ENCODE measurements at places on chromosomes 1 and 21. TPM values are rescaled to one million over a fixed set of nuclear protein-coding genes. Genes with fewer than 3 reads are reported as not detected.

DNA sequence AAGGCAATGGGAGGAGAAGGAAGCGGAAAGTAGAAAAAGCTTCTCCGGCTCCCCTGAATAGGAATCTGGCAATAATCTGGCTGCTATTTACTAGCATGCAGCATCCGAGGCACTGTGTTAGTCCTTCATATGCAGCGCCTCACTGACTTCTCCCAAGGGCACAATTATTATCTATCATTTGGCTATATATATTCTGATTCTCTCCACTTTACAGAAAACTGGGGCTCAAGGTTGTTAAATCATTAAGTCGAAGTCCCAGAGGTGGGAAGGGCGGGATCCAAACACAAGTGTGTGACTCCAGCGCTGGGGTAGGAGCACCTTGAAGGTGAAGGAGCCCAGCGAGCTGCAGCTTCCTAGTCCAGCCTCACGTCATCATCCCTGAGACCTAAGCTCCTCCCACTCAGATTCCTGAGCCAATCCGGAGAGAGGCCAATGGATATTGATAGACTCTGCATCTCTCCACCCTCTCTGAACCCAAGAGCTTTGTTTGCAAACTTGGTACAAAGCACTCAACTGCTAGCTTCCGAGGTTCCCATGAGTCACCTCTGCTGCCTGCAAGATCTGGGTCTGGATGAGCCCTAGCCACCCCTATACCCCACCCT, 16.6 kb upstream of the EYA3 start:
- no peaks in the 10 kb centered on the region for H3K36me3 ChIP-seq
- no peak overlapping the region for H3K4me3 ChIP-seq
- DNase-seq: peak; percentile 76
- no peaks in the 10 kb centered on the region for H3K4me1 ChIP-seq

DNA sequence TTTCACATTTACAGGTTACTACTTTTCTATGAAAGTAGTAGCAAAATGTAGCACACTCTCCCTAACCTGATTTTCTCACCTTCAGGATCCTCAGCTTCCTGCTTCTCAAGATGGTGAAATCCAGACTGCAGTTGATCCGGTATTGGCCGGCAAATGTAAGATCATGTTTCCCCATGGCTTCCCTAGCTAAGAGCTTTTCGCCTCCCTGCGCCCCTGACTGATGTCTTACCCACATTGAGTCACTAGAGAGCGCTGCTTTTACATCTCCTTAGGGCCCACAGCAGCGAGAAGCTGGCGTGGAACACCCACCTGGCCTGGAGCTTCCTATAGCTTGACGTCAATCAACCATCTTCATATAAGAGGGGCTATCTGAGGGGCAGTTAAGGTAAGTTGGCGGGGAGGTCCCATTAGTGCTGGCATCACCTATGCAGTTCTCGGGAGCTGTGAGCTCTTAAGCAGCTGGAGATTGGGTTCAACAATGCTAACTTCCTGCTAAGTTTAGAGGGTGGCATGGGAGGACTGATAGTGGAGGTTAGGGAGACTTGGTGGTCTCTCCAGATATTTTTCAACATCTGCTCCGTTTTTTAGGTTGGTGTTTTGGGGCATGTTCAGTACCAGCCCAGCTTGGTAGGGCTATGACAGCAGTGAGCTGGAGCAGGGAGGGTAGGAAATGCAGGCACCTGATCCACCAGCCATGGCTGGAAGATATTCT, 5.5 kb downstream of the PTPN7 start:
- H3K4me1 ChIP-seq: peaks cover 12% of the 10 kb centered on the region
- DNase-seq: peak; percentile 92
- no peak overlapping the region for H3K27ac ChIP-seq

- H3K27ac ChIP-seq: no peak overlapping the region
- no peak overlapping the region for H3K4me3 ChIP-seq
- H3K27me3 ChIP-seq: no peaks in the 10 kb centered on the region
Measured at GRCh38 chr1:22426781-22427180, 24.9 kb upstream of the ZBTB40 start.

DNA sequence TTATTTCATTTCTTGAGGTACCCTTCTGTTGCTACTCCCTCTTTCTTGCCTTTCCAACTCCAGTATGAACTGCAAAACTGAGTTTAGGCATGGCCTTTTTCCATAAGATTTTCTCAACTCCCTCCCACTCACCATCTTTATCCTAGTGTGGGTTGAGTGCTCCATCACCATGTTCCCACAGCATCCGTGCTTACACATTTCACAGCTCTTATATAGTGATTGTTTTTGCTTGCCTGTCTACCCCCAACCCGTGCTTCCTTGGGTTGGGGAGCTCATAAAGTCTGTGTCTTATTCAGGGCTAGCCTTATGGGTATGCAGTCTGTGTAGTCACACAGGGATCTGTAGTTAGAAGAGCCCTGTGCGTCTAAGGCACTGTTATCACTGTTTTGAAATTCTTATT, 68.2 kb upstream of the CCDC190 start:
- no peak overlapping the region for H3K27ac ChIP-seq
- H3K4me1 ChIP-seq: no peaks in the 10 kb centered on the region
- no peak for DNase-seq
- no peaks in the 10 kb centered on the region for H3K27me3 ChIP-seq
- H3K36me3 ChIP-seq: no peaks in the 10 kb centered on the region

GRCh38 chr1:63005812-63006211, 221.9 kb downstream of the ATG4C start:
- H3K36me3 ChIP-seq: no peaks in the 10 kb centered on the region
- H3K4me1 ChIP-seq: no peaks in the 10 kb centered on the region
- H3K27me3 ChIP-seq: peaks cover 24% of the 10 kb centered on the region
- H3K27ac ChIP-seq: no peak overlapping the region
- H3K4me3 ChIP-seq: no peak overlapping the region

- DNase-seq: no peak
- H3K4me3 ChIP-seq: no peak overlapping the region
- H3K36me3 ChIP-seq: peaks cover 40% of the 10 kb centered on the region
- no peaks in the 10 kb centered on the region for H3K27me3 ChIP-seq
Measured at GRCh38 chr1:2486041-2486440, 10.0 kb downstream of the PLCH2 start.

GRCh38 chr1:171784784-171785183, 3.3 kb downstream of the METTL13 start:
- peaks cover 54% of the 10 kb centered on the region for H3K4me1 ChIP-seq
- H3K27ac ChIP-seq: no peak overlapping the region
- no peaks in the 10 kb centered on the region for H3K27me3 ChIP-seq
- H3K4me3 ChIP-seq: no peak overlapping the region

- peaks cover 7% of the 10 kb centered on the region for H3K36me3 ChIP-seq
- H3K27me3 ChIP-seq: no peaks in the 10 kb centered on the region
- peak overlapping the region; percentile 66 for H3K4me3 ChIP-seq
- H3K4me1 ChIP-seq: peaks cover 39% of the 10 kb centered on the region
- H3K27ac ChIP-seq: peak overlapping the region; percentile 64
- peak; percentile 94 for DNase-seq
Measured at GRCh38 chr1:61138921-61139774, 56.8 kb downstream of the NFIA start.

- DNase-seq: no peak
- no peak overlapping the region for H3K27ac ChIP-seq
- peaks cover 13% of the 10 kb centered on the region for H3K4me1 ChIP-seq
- H3K27me3 ChIP-seq: no peaks in the 10 kb centered on the region
- H3K4me3 ChIP-seq: peak overlapping the region; percentile 25
Measured at GRCh38 chr1:2493691-2494322, 17.7 kb downstream of the PLCH2 start.

- H3K4me3 ChIP-seq: no peak overlapping the region
- peaks cover 22% of the 10 kb centered on the region for H3K27me3 ChIP-seq
- no peak for DNase-seq
- no peaks in the 10 kb centered on the region for H3K4me1 ChIP-seq
- H3K27ac ChIP-seq: no peak overlapping the region
Measured at GRCh38 chr1:75273110-75273509, 138.9 kb downstream of the LHX8 start.

DNA sequence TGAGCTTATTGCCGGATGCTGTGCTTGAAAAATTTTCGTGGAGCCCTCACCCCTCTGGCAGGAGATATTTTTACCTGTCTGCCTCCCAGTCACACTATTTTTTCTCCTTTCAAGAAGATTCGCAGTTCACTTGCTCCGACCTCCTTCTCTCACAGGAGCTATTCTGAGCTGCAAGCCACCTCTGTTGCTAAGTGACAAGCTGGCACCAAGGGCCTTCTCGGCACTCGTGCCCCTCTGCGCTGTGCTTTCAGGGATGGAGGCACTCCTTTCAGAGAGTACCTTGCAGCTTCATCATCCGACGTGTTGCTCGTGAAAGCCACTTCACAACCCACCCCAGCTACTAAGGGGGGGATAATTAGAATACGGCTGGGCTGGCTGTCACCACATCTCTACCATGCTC, 11.6 kb downstream of the SLC6A17 start:
- peaks cover 27% of the 10 kb centered on the region for H3K27me3 ChIP-seq
- no peaks in the 10 kb centered on the region for H3K4me1 ChIP-seq
- DNase-seq: no peak
- H3K4me3 ChIP-seq: no peak overlapping the region
- no peaks in the 10 kb centered on the region for H3K36me3 ChIP-seq

The OR2T2 gene
- not detected for total RNA-seq

The MLLT11 gene
- 1.3 TPM for total RNA-seq

Measured in MCF 10A (cell line).